Hematopoietic multipotent progenitor cell treated with erythropoietin and hydrocortisone succinate and interleukin-3 and kit ligand, for 17 days (in vitro differentiated cells): ENCODE measurements at places on chromosomes 5 and 9.

- DNase-seq = no peak
Measured at GRCh38 chr5:158084292-158084691, 225.3 kb upstream of the CLINT1 start.

GRCh38 chr9:6123416-6123815 lies 92.2 kb upstream of the IL33 start:
- DNase-seq = no peak

DNA sequence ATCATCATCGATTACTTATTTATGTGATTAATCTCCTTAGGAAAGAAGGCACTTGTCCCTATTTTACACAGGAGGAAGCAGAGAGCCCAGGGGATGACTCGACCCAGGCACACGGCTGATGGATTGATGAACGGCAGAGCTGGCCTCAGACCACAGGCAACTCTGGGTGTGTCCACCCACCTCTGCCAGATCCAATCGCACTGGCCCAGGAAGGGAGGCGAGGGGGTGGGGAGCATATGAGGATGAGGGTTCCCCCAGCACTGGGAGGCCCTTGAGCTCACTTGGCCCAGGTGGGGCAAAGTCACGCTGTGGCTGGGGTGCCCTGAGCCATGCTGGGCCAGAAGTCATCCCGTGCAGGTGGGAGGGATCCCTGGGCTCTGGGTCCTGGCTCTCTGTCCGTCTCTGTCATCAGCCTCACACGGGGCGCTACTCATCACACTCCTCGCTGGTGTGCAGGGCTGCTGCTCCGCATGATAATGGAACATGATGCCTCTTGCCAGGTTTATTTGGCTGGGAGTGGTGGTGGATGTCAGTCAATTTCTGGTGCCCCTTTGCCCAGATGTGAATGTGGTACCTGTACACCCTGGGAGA lies 160.1 kb downstream of the GAPVD1 start:
- DNase-seq = no peak

GRCh38 chr9:113992276-113992951 lies 85.7 kb downstream of the AMBP start:
- no peak for DNase-seq

DNA sequence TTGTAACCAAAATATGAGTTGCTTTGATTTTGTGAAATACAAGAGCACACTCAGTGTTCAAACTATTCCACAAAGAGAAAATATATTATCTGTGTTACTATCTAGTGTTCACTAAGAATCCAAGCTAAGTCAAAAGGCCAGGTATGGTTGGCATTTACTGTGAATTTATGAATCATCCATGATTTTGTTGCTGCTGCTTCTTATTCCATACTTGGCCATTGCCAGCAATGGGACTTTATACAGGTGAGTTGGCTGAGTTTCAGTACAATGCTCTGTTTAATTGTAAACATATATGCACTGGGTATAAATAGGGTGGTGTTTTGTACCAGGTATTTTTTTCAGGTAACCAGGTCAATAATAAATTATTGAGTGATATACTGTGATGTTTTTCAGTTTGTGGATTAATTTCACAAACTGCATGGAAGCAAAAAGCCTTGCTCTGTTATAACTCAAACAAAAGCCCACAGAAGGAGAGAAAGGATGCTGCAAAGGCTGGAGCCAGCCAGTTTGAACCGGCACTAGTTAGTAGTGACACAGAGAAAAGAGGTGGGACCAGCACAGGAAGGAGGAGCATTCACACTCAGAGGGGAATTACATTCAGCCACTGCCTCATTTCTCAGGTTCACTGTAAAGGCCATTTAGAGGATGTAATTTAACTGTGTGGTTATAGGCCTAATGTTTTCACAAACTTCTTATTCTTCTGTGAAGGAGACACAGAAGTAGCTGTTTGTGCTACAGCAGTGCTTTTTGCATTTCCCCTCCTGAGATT lies 381.8 kb downstream of the ADGRV1 start:
- no peak for DNase-seq
